ENCODE measurements at places on chromosomes 11 and 22. TPM values are rescaled to one million over a fixed set of nuclear protein-coding genes. Genes with fewer than 3 reads are reported as not detected.

OR52I1 gene
- not detected for total RNA-seq

ACTN3 gene
- total RNA-seq: not detected

BRD1 gene
- 27.4 TPM for total RNA-seq

ADORA2A gene
- 11.5 TPM for total RNA-seq

ZC3H7B gene
- total RNA-seq: 65.6 TPM

HORMAD2 gene
- not detected for total RNA-seq

ANKK1 gene
- 0.09 TPM for total RNA-seq

RNF215 gene
- total RNA-seq: 19.0 TPM

SAA2 gene
- total RNA-seq: 92.5 TPM

MS4A4A gene
- total RNA-seq: 93.6 TPM

GRM5 gene
- total RNA-seq: 0.08 TPM

KIAA0930 gene
- total RNA-seq: 78.8 TPM

CRYBB2 gene
- total RNA-seq: not detected

XKR3 gene
- total RNA-seq: 0.15 TPM

All from left lung (tissue), 14 donors.